ENCODE measurements at places on chromosomes 16 and 17.

DNA sequence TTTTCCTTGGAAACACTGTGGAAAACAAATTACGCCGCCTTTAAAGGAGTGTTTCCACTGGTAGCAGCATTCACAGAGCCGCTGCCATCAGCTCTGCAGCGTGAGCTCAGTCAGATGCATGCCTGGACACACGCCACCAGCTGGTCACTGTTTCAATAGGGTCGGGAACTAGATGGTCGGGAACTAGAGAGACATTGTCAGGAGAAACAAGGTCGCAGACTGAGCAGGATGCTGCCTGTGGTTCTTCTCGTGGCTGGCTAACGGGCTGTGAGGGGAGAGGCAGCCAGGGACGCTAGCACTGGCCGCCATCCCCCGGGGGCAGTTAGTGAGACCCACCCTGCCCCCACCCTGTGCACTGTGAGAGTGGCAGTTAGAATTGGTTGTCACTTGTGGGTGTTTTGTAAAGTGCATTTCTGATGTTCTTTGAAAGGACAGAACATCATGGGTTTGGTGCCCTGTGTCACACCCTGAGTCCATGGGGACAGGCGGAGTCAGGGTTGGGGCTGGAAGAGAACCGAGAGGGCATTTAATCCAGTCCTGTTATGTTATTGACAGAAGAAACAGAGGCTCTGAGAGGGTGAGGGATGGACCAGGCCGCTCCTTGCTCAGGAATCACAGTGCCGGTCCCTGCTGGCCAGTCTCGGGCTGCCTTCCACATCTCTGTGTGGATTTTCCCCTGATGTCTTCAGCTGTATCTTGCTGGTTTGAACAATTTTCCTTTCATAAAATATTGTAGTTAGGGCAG, 86.3 kb downstream of the SPECC1 start:
- no peak for DNase-seq

- DNase-seq, result peak; percentile 56
Observed at GRCh38 chr17:4739122-4740024, at the start of the genes CXCL16 and ZMYND15. Gene CXCL16 (minus strand): TSS chr17:4739928. CDS start chr17:4739339, 589 bp downstream. Gene ZMYND15 (plus strand): TSS chr17:4739833. CDS start chr17:4740549, 716 bp downstream.

GRCh38 chr17:3723556-3724377, at the start of gene HASPIN:
Gene HASPIN (plus strand): TSS chr17:3723903. CDS start chr17:3723936, 33 bp downstream.
- peak; percentile 93 for DNase-seq

DNA sequence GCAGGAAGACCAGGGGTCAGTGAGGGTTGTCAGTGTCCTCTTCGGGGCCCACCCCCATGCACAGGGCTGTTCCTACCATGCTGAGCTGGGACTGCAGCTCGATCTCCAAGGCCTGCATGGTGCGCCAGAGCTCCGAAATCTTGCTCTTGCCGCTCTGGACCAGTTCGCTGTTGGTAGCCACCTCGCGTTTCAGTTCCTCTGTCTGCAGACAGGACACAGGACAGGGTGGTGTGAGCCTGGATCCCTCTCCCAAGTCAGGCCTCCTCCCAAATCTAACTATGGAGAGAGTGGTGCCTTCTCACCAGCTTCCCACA, 90.9 kb downstream of the GOSR1 start:
- no peak for DNase-seq

GRCh38 chr17:41486809-41487530, 2.7 kb downstream of the KRT36 start:
- peak; percentile 58 for DNase-seq

- no peak for DNase-seq
Observed at GRCh38 chr16:6364846-6365245, 967.8 kb upstream of the RBFOX1 start.

GRCh38 chr17:59479141-59479540, 86.3 kb upstream of the DHX40 start:
- DNase-seq, result no peak

GRCh38 chr17:39212195-39212810, 12.2 kb downstream of the RPL19 start:
- DNase-seq, result no peak

DNA sequence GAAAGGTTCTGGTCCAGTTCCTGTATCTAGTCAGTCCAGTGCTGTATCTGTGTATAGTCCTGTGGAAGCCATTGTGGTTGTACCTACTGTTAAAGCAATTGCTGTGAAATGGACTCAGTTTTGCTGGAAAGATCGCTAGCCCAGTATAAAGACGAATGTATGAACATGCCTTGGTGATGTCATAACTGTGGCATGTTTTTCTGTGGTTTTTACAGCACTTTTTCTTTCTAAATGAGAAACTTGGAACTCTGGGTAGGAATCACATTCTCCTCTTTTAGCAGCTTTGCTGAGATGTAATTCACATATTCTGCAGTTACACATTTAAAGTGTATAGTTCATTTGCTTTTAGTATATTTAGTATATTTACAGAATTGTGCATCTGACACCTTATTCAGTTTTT, 58.1 kb downstream of the MAP2K4 start:
- no peak for DNase-seq

Data from activated CD4-positive, alpha-beta T cell treated with anti-CD3 and anti-CD28 coated beads, Interleukin-2, amount 50 U/mL, for 48 hours (primary cell).